ENCODE measurements at places on chromosomes 11 and 22.

- DNase-seq = no peak
Observed at GRCh38 chr22:29351042-29351441, 35.5 kb upstream of the RASL10A start.

DNA sequence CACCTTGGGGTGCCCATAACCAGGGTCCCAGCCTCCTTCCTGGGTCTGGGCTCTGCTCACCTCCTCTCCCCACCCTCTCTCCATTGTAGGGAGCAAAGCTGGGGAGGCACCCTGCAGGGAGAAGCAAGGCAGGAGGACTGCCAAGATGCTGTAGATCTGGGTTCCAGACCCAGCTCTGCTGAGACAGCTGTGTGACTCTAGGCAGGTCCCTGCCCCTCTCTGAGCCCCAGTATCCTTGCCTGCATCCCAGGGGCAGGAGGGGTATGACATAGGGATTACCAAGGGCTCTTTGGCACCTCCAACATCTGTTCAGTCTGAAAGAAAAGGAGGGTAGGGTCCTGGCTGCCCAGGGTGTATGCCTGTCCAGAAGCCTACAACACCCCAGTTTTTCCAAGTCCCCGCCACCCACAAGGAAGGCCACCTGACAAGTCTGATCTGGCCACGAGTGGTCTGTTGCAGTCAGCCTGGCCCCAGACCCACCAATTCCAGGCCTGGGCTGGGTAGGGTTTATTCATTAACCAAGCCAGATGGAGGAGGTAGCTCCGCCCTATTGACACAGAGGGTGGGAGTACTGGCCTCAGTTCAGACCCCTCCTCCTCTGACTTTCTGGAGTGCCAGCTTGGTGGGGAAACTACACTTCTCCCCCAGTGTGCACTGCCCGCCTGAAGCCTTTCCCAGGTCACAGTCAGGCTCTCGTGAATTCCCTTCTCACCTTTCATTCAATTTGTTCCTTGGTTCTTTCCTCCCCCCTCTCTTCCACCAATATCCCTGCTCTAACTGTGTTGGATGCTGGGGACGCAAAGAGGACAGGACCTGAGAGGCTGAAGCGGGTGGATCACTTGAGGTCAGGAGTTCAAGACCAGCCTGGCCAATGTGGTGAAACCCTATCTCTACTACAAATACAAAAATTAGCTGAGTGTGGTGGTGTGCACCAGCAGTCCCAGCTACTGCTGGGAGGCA lies 15.0 kb downstream of the STARD10 start:
- no peak for DNase-seq

DNA sequence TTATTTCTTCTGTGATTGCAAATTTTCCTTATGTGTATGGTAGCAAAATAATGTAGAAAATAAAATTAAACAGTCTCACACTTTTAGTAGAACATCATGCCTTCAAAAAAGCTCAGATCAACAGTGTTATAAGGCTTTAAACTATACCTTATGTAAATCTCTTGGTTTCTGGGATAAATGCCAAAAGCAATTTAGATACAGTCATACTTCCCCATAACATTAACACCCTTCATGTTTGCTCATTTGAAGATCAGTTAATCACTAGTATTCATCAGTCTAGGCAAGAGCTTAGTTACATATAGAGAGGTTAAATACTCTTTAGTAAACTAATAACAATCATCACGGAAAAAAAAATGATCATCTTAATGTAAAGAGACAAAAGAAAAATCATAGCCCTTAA lies 421.8 kb upstream of the ANO3 start:
- no peak for DNase-seq

DNA sequence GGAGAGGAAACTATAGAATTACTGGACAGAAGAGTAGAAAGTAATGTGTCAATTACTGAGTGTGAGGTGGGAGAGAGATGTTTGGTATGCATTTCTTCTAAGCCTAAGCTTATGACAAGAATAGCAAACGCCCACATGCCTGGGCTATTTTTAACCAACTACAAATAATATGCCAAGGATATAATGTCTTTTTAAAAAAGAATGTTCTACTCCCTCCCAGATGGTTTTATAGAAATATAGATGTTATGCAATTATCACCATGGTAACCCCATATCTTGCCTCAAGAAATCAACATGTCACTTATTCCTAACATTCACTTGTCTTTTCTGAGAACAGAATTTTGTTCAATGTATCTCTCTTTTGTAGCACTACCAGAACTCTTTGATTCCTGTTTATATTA lies 996.7 kb upstream of the CHORDC1 start:
- no peak for DNase-seq

DNA sequence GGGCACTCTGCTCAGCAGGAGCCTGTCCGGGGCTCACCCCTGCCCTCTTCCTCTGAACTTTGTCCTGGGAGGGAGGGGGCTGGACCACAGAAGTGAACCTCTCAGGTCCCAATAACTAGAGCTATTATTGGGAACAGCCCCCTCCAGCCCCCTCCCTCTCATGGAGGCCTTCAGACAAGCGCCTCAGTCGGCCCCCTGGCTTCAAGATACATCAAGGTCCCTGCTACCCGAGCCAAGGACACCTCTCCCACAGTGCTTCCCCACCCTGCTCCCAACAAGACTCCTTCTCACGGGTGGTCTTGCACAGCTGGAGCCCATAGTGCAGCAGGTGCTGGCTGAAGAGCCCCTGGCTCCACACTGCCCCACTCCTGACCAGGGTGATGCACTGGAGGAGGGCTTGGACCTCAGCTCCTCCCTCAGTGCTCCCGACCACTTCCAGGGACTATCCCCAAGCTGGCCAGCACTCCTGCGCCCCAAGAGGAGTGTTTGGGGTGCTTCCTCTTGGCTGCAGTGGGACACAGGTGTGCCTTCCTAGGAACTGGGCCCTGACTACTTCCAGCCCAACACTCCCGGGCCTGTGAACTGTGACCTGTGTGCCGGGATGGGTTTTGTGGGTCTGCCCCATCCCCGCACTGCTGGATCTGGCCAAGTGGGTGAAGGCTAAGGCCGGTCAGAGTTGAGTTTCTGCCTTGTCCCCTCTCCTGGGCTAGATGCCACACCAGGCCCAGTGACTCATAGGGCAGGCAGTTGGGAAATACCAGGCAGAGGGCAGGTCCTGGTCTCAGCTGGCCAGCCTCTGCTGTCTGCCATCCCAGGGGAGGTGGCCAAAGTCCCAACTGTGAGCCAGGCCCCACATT lies 2.2 kb downstream of the PNPLA2 start:
- no peak for DNase-seq

GRCh38 chr22:46455446-46455845 lies 82.0 kb downstream of the CELSR1 start:
- no peak for DNase-seq

DNA sequence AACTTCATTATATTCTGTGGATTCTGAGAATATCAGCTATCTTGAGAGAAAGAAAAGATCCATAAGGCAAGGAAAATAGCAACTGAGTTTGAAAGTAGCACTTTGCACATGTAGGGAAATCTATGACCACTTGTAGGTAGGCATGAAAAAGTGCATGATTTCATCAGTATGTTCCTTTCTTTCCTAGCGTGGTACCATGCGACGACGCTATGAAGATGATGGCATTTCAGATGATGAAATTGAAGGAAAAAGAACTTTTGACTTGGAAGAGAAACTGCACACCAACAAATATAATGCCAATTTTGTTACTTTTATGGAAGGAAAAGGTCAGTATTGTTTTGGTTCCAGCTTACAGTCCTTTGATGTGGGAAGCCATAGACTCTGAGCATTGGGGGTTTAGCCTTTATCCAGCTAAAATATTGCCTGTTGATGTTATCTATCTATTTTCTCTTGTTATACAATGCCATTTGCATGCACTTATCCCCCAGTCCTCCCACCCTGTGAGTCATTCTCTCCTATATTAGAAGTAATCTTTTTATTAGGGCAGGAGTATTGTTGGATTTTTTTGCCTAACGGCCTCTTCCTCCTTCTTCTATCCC lies 60.9 kb downstream of the KDM2A start:
- no peak for DNase-seq

DNA sequence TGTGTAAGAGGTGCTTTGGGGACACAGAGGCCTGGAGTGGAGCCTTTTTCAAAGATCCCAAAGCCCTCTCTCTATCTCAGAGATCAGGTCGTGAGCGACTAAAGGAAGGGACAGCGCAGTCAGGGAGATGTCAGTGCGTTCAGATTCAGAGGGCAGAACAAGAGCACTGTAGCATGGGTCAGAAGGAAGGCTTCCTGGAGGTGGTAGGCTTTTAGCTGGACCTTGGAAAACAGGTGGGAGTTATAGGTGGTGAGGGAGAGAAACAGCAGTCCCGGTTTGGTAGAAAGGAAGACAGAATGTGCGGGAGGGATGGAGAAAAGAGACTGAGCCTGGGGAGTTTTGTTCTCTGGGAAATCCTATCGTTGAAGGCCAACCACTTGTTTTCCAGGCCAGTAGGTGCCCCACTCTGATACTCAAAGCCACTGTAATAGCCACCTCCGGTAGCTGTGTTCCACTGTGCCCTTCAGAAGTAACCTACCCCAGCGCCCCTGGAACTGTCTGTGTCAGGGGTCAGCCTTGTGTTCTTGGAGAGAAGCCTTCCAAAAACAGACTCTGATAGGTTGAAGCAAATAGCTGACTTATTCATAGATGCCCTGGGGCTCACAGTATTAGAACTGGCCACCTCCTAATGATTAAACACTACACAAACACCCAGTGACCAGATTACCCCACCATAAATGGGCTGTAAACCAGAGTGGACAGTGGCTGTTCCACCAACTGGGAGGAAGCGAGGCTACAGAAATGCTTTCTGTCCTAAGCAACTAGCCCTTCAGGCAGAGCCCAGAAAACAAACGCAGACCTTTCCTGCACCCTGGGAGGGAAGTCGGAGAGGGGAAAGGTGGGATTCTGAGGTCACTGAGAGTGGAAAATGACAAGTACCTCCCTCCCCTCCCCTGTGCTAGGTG lies 157.7 kb downstream of the DBX1 start:
- DNase-seq = no peak

DNA sequence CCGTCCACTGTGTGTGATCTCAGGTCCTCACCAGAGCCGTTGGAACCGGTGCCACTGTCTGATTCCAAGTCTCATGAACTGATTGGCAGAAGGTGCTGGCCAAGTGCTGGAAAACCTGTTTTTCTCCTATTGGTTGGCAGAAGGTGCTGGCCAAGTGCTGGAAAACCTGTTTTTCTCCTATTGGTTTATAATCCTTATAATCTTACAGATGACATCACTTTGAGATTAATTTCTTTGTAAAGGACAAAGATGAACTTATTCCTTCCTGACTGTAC lies 1106.3 kb downstream of the BRD1 start:
- no peak for DNase-seq

DNA sequence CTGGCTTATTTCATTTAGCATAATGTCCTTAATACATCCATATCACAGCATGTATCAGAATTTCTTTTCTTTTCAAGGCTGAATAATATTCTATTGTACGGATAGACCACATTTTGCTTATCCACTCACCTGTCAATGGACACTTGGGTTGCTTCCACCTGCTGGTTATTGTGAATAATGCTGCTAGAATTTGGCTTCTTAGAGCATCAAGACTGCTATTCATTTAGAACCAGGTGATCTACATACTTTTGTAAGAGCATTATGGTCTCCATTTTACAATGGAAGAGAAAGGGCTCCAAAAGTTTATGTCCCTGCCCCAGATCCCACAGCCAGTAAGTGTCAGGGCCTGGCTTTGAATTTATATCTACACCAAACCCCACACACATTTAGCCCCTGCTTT lies 100.7 kb upstream of the CD82 start:
- DNase-seq = no peak

DNA sequence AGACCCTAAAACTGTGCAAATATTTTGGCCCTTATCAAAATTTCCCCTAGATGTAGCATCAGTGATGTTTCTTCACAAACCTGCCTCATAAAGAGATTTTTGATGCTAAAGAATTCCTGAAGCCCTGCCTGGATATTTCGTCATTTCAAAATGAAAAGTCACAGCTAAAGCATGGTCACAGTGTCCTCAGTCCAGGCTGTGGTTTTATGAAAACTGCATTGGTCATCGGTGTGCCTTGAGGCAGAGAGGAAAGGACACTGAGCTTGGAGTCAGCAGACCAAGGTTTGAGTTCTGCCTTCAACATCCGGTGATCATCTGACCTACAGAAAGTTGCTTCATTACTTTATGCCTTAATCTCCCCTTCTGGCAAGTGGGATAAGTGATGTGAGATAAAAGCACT lies 34.8 kb upstream of the ALKBH3 start:
- no peak for DNase-seq

DNA sequence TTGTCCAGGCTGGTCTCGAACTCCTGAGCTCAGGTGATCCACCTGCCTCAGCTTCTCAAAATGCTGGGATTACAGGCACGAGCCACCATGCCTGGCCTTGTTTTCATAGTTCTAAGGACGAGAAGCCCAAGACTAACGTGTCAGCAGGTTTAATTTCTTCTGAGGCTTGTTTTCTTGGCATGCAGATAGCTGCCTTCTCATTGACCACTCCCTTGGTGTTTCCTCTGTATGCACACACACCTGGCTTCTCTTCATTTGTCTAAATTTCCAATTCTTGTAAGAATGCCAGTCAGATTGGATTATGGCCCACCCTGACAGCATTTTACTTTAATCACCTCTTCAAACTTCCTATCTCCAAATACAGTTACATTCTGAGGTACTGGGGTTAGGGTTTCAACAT lies 72.5 kb upstream of the CTSC start:
- no peak for DNase-seq

DNA sequence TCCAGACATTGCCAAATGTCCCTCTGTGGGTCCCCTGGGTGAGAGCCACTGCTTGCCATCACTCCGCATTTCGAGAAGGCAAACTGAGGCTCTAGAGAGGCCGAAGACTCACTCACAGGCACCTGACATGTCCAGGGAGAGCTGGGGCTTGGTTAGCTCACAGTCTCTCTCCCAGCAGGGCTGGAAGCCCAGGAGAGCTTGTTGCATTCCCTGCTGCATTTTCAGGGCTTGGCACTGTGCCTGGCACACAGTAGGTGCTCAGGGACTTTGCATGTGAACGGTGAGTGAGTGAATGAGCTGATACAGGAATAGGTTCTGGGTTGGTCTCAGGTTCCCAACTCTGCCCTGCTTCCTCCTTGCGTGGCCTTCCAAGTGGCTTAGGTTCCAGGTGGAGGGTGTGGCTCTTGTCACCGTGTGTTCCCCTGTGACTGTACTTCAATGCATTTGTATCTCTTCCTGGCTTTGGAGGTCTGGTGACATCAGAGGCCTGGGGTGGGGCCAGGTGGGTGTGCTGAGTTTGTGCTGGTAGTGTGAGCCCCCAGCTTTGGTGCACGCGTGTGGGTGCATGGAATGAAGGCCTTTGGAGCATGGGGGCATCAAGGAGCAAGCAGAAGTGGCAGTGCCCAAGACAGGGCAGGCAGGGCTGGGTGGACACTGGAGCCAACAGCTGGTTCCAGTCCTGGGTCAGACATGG lies 18.4 kb upstream of the SMIM38 start:
- DNase-seq = no peak

All from hematopoietic multipotent progenitor cell treated with erythropoietin and hydrocortisone succinate and interleukin-3 and kit ligand, for 15 days (in vitro differentiated cells).